HT-29 (cell line): ENCODE measurements at places on chromosomes 1 and 21. TPM values are rescaled to one million over a fixed set of nuclear protein-coding genes. Genes with fewer than 3 reads are reported as not detected.

Gene SNIP1
- 15.9 and 23.9 TPM in 2 replicates for total RNA-seq

Gene NES
- total RNA-seq, result 0.31 and 0.44 TPM in 2 replicates

Gene S100A7A
- total RNA-seq, result not detected in 2 replicates

Gene FNDC5
- total RNA-seq, result not detected in 2 replicates

Gene POU2F1
- total RNA-seq, result 5.9 and 9.0 TPM in 2 replicates

DNA sequence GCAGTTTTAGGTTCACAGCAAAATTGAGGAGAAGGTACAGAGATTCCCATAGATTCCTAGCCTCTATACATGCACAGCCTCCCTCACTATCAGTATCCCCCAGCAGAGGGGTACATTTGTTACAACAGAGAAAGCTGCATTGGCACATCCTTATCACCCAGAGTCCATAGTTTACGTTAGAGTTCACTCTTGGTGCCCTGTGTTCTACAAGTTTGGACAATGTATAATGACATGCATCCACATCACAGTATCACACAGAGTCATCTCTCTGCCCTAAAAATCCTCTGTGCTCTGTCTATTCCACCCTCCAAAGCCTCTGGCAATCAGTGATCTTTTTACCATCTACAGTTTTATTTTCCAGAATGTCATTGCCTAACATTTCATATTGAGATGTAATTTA is 22.3 kb upstream of the RGS16 start:
- no peak for DNase-seq

DNA sequence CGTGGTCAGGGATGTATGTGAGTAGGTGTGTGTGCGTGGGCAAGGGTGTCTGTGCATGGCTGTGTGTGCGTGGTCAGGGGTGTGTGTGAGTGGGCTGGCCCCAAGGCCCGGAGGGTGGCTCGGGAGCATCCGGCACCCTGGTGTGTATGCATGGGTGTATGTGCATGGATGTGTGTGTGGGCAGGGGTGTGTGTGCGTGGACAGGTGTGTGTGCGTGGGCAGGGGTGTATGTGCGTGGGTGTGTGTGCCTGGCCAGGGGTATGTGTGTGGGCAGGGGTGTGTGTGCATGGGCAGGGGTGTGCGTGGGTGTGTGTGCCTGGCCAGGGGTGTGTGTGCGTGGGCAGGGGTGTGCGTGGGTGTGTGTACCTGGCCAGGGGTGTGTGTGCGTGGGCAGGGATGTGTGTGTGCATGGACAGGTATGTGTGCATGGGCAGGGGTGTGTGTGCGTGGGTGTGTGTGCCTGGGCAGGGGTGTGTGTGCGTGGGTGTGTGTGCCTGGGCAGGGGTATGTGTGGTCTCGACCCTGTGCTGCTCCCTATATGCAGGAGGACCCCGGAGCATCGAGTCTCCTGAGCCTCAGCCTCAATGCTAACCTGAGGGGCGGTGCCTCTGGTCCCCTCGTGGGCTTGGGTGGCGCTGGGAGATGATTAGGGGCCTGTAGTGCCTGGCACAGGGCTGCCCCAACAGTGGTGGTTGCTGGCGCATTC is 16.3 kb downstream of the ARHGEF16 start:
- DNase-seq, result no peak

DNA sequence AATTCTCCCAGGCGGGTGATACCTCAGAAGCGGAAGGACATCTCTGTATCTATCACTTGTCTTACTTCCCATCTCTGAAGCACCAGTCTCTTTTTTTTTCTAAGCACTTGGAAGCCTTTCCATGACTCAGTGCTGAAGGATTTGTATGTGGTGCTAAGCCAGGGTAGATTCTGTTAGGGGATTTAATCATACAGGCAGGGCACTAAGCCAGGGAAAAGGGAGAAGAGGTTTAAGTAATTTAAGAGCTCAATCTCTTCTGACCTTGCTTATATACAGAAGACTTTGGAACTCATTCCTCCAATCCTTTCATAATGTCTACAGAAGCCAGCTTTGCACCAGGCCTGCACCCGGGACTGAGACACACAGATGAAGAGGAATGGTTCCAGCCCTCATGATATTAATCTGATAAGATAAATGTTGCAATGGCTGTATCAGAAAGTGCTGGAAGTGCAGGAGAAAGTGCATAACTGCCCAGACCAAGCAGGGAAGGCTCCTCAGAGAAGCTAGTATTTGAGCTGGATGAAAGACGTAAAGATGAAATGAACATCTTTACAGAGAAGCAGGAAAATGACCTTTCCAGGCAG is 11.0 kb downstream of the FAM163A start:
- no peak for DNase-seq

DNA sequence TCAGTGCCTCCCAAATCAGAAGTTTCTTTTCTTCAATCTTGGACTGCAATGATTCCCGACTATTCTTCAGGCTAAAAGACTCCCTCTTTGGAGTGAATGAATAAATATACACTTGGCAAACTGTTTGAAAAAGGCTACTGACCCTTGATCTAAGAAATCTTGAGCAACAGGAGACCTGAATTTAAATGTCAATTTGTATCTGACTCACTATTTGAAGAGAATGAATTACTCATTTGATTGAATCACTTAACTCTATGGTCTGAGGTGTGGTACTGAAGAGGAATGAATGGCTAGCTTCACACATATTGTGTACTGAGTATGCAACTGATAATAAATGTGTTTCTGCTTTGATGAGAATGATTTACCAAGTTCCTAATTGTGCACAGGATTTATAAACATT is 4.6 kb upstream of the SMG7 start:
- DNase-seq, result peak; percentile 27

DNA sequence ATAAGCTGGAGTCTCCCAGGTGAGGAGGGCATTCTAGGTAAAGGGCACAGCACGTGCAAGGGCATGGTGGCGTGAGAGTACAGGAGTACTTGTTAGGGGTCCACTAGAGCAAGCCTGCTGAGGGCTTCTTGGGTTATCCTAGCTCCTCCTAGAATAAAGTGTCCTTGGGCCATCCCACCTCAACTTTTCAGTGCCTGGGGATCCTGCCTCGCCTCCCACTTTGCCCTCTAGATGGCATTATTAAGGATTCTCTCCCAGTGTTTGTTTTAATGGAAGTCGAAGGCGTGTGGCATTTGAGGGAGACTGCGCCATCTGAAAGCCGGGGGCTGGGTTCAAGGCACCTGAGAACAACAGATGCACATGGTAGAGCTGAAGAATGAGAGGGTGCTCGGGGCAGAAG is 74.5 kb upstream of the SELENON start:
- DNase-seq, result no peak

DNA sequence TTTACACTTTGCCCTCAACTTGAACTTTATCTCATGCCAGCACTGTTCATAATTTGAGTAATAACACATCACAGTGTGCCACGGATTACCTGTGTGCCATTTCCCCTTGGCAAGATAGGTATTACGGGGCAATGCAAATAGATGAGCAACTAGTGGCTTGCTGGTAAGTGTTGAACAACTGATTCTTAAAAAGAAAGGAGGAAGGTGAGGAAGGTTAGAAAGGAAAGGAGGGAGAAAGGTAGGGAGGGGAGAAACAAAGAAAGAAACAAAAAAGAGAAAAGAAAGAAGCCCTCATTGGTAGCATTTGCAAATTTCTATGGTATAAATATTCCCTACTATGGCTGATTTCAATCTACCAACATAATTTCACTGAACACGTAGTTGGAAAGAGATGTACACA is 118.2 kb upstream of the OLIG2 start:
- no peak for DNase-seq

DNA sequence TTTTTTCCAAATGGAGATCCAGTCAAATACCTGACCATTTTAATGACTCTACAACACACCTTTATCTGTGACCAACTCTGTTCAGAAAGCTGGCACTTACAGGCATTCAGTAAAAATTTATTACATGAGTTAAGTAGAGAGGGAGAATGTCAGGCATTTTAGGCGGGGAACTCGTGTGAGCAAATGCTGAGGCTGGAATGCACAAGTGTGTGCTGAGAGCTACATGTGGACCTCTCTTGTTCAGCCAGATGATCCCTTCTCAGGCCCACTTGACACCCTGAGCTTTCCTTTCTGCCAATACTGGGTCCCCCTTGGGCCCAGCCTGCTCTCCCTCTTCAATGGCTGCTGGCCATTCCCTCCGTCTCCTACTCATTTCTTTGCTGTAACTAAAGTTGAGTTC is 11.7 kb downstream of the PPIH start:
- DNase-seq, result no peak

DNA sequence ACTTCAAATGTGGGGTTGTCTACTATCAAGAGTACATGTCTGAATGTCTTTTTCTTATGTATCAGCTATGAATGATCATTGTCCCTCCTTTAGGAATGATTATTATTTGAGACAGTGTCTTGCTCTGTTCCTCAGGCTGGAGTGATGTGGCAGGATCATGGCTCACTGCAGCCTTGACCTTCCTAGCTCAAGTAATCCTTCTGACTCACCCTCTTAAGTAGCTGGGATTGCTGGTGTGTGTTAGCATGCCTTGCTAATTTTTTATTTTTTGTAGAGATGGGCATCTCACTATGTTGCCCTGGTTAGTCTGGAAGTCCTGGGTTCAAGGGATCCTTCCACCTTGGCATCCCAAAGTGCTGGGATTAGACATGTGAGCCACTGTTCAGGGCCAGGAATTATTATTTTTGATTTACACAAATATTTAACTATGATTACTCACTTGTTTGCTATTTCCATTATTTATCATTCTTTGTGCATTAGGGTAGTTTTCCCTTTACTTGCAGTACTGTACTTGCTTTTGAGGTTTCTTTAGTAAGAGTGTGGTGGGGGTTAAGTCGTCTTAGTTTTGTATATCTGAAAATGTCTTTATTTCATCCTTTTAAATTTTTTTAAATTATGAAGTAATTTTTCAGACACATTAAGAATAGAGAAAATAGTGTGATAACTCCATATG is 12.8 kb downstream of the S100A7 start:
- DNase-seq, result no peak

DNA sequence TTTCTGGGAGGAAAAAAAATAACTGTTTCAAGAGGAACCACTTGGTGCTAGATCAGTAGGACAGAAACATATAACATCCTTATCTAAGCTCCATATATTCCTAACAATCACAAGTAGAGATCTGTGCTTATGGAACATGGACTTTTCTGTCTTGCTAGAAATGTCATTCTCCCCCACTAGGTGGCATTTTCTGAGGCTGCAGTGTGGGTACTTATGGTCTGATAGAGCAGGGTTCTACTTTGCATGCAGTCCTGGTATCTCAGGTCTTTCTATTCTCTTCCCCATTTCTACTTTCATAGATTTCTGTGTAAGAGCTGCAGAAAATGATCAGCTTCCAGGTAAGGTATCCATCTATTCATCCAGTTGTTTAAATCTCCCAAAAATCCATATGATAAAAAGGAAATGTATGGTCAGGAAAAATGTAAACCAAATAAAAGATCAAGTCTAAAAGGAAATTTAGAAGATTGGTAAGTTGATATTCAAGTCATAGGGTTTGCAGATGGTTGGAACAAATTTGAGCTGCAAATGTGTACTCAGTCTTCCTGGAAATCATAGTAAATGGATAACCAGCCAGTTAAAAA is 1.5 kb downstream of the ZNF684 start:
- peak; percentile 59 for DNase-seq

DNA sequence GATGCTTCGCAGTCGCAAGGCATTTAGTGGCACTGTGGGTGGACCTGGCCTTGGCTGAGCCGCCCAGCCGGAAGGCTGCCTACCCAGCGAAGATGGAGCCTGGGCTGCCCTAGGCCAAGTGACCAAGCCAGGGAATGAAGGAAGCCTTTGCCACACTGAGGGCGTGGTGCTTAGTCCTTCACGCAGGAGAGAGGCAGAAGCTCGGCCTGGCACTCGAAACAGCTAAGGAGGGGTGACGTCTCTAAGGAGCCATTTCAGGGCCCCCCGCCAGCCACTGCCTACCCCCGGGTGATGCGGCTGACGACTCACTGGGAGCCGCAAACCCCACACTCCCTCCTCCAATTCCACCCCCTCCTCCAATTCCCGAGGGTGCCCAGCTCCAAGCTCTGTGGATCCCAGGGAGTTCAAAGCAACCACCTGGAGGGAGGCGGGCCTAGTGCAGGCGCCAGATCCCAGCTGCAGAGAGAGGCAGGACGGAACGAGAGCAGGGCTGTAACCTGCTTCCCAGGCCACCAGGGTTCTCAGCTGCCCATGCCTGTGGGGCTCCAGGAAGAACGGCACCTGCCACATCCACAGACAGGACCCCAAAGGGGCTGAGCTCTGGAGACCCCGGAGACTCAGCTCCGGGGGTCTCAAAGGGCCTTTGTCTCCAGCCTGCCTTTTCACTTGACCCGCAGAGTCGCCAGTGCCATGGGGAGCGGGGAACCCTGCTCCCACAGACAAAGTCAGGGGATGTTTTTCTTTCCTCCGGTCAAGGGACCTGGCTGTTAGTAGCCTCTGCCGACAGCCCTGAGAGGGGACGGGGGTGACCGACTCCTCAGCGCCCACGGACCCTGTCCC is 75.8 kb downstream of the ARHGEF16 start:
- peak; percentile 57 for DNase-seq

GRCh38 chr1:67166196-67166595 is at the start of gene IL23R:
Gene IL23R (plus strand): TSS chr1:67166454. CDS start chr1:67168121, 1,667 bp downstream.
- no peak for DNase-seq

DNA sequence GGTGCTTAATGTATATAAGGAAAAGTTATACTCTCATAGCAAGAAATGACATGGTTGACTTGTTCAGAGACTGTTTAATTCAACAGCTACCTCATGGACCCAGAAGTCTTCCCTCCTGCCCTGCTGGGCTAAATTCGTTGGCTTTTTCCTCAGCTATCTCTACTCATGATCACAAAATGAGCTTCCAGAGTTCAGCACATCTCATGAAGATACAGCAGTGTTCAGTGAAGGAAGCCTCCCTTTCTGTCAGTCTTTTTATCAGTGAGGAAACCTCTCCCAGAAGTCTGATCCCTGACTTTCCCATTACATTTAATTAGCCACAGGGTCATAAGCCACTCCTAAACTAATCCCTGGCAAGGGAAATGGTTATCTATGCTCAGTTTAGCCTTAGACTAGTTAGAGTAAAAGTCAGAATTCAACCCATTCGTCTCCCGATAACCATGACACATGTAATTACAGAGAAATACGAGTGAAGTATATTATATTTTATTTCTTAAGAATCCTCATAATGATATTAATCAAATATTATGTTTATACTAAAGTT is 97.5 kb downstream of the DENND1B start:
- no peak for DNase-seq

DNA sequence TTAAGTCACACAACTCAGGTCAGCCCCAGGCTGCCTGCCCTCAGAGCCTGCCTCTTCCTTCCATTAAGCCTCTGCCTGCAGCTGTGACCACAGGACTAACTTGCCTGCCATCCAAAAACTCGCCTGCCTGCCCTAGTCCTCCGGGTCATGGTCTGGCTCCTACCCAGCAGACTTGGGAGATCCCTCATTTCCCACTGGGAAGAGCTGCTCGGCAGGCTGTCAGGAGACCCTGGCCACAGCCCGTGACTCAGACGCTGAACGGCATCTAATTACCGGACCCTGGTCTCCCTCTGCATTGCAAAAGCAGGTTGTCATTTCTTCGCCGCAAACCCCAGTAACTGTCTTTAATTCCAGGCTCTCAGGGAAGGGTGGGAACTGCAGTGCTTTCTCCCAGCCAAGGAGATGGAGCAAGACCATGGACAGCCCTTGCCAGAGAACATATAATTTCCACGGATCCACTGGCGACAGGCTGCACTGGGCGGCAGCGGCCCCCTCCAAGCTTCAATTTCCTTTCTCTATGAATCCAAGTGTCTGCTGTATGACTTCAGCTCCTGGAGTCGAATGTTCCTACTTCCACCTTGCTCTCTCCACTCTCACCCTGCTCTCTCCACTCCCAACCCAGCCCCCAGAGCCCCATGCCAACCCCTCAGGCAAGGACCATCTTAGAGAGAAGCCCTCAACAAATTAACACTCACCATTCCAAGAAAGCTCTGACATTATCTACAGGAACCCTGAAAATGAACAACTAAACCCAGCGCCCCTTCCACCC is 20.4 kb downstream of the OLFML2B start:
- DNase-seq, result no peak

- no peak for DNase-seq
Observed at GRCh38 chr1:219906924-219907771, 21.2 kb downstream of the SLC30A10 start.
